Heart right ventricle (tissue), 16 donors: ENCODE measurements at places on chromosomes 16 and 17. TPM values are rescaled to one million over a fixed set of nuclear protein-coding genes. Genes with fewer than 3 reads are reported as not detected.

- no peak for DNase-seq
Measured at GRCh38 chr16:71623597-71623996, 2.4 kb upstream of the MARVELD3 start.

Gene PRKCB
- total RNA-seq = 0.55 TPM

DNA sequence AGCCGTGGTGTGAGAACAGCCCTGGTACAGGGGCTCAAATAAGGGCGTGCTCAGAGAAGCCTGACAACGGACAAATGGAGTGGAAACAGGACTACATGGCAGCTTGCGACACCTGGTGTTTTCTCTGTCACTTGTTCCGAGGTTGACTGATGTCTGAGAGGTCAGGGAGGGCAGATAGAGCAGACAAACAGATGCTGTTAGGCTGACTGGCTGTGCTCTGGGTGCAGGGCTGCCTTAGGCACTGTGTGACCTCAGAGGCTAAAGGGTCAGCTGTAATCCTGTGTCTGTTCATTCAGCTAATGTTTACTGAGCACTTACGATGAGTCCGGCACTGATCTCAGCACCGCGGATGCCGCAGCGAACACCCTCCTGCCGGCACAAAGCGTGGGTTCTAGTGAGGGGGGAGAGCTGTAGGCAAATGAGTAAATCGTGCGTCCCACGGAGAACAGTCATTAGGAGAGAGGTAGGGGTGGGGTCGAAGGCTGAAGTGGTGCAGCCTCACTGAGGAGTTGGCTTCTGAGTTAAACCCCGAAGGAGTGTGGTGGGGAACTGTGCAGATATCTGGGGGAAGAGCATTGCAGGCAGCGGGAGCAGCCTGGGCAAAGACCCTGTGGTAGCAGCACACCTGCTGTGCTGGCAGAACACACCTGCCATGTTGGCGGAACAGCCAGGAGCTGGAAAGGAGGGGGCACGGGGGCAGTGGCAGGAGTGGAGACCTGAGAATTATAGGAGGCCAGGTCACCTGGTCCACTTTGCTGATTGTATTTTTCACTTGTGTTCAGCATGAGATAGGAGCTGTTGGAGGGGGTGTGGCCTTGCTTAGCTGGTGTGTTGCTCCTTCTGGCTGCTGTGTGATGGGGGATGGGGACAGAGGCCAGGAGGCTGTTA, 35.0 kb downstream of the GPT2 start:
- no peak for DNase-seq

Gene HCRT
- total RNA-seq = not detected

DNA sequence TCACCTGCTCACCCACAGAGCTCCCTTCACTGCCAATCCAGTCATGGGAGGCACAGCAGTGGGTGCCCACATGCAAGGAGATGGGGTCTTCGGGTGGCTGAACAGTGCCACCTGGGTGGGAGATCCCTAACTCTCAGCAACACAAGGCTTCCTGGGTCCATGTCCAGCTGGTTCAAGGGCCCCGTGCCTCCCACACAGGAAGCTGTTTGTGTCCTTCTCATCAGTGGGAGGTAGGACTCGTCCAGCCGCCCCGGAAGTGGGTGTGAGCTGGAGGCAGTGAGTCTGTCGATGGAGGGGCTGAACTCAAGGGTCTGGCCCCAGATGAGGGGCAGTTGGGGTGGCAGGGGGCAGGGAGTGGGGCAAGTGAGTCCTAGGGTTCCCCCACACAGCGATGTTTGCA, 1.6 kb downstream of the FBXL16 start:
- no peak for DNase-seq

DNA sequence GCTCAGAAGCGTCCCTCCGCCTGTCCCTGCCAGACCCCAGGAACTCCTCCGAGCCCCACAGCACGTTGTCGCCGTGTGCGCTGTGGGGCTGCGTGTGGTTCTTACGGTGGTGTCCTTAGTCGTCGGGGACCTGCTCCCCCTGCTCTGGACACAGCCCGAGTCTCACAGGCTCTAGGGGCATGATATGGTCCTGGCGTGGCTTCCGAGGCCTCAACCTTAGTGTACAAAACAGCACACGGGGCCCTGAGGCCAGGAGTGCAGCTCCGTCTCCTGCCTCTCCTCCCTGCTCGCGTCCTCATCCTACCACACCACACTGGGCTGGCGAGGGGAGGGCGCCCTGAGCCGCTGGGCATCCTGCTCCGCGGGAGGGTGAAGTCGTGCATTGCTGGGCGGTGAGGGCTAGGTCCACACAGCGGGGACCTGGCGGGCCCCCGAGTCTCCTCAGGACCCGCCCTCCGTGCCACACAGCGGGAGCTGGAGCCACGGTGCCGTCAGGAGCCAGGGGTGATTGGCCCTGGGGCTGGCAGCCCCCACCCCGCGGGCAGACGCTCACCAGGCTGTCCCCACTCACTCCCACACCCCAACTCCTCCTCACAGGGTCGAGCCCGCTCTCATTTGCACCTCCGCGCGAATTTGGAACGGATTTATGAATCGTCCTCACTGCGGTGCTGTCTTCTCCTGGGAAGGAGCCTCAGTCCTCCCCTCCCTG, 1.2 kb upstream of the MAFG start:
- DNase-seq = no peak

DNA sequence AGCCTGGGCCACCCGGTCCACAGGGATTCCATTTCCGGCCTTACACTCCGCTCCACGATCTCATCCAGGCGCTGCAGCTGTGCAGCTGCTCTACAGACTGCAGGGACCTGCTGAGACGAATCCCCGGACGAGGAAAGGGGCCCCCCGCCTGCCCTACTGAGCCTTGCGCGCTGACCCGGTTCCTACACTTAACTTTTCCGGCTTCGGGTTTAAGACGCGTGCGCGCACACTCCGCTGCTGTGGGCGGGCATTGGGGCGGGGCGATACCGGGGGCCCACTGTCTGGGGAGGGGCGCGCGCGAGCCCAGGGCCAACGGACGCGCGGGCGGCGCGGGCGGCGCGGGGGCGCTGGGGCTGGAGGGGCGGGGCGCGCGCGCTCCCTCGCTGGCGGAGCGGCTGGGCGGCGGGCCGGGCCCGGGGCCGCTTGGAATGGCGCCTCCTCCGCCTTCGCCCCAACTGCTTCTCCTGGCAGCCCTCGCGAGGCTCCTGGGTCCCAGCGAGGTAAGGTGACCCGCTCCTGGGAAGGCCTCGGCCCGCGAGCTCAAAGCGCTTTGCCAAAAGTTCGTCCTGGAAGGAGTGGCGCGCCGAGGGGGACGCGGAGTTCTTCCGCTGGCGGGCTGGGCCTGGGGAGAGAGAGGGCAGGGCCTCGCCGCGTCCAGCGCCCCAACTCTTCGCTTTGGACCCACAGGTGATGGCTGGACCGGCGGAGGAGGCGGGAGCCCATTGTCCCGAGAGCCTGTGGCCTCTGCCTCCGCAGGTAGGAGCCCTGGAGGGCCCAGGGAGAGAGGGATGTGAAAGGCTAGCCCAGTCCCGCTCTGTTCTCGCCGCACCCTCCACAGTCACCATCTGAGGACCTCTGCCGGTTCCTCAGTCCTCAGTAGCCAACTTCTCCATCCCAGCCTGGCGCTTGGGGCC, at the start of gene TP53I13:
Gene TP53I13 (plus strand): TSS at position 371 of the 914 bp plus-strand sequence. CDS start 58 bp downstream, at position 429.
- DNase-seq = peak; percentile 87
